SK-N-SH (cell line): ENCODE measurements at places on chromosomes 1 and 21.

- DNase-seq = no peak
These were observed 113.3 kb upstream of the WNT4 start for GRCh38 chr1:22256213-22256512.

DNA sequence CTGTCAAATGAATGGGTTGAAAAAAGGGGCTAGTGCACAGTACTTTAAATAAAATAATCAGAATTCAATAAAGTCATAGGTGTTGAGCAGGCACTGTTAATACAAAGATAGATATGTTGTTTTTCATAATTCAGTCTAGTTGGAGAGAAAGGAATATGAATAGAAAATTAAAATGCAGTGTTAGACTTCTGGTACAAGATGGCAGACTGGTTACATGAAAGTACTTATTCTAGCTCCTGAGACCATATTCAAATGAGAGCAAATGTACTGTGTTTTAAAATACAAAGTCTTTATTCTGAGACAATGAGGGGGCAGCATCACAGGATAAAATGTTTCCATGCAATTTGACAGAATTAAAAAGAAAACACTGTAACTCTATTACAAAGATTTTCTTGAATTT lies 542.1 kb downstream of the COL11A1 start:
- DNase-seq = no peak

DNA sequence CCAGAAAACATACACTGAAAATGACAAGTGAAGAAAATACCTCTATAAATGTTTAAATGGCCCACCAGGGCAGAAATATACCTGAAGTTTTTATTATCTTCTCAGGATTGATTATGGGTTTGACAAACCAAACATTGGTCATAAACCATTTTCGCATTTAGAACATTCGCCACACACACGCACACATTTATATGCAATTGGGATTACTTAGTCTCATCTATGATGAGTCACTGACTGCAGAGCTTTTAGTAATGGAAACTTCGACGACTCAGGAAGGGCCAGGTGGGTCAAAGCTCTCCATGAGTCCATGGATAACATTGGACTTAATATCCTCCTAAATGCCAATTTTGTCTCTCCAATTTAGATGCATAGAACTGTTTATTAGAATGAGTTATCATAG lies 16.9 kb downstream of the NRDC start:
- no peak for DNase-seq

DNA sequence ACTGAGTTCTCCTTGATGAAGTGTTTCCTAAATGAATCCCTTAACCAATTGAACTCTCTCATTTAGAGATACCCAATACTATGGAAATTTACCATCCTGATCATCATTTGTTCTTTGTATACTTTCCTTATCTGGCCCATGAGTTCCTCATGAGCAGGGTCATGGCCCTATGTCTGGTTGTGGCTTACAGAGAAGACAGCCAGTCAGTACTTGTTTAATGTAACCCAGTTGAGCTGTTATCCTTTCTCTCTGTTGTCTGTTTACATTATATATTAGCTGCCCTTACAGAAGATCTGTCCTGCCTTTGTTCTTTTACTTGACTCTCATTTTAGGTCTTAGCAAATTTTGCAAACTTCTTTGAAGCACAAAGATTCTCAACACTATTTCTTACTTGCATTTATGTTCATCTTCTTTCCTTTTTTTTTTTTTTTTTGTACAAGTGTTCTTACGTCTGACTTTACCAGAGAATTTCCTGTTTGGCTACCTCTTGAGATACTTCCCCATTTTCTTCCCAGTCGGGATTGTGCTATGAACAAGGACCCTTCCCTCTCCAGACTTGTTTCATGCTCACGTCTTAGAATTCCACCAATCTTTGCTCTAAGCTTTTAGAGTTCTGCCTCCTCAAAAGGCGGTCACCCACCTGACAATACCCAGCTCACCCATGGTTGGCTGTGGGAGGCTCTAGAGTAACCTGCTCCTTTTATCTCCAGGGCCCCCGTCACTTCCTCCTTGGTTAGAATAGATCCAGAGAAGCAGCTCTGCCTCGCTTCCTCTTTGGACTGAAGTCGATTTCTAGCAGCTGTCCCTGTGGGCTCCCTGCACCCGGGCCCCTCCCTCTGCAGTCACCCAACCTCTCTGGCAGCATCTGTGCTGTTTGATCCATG lies 53.6 kb upstream of the RUNX1 start:
- no peak for DNase-seq

- DNase-seq = no peak
These were observed 72.3 kb upstream of the NR5A2 start for GRCh38 chr1:199955235-199955634.
